ENCODE measurements at places on chromosomes 5 and 9.

- DNase-seq = no peak
These were observed 1.4 kb upstream of the GDNF start for GRCh38 chr5:37841203-37841602.

GRCh38 chr5:23648656-23649055 lies 141.2 kb downstream of the PRDM9 start:
- no peak for DNase-seq

DNA sequence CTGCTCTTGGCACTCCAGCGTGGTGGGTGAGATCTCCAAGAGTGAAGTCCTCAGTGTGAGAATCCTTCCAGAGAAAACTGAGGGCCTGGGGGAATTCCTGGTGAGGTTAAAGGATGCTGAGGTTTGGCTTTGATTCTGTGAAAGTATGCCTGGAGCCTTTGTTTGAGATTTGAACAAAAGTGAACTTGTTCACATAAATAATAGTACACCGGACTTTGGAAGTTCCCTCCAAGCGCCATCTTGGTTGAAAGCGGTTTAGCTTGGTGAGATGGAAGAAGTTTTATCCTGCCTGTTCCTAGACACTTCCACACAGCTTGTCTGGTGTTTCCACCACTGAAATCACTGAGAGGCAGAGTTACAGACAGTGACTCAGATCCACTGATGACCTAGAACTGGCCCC lies 286.4 kb downstream of the NTRK2 start:
- DNase-seq = no peak

- DNase-seq = no peak
These were observed 7.5 kb downstream of the HSPA5 start for GRCh38 chr9:125233678-125234077.

DNA sequence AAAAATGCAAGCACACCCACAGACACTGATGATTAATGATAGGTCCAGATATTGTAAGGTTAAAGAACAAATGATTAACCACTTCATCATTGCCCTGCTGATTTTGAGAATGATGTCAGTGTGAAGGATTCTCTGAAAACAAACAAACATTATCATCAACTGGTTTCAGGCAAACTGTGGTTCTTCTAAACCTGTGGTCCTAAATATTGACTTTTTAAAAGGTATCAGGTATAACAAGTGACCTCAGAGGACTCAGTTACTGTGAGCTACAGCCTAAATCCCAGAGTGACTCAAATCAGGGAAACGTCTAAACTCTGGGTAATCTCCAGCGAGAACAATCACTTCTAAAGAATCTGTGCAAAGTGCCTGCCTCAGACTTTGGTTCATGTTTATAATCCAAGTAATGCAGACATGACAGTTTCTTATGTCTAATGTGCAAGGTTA lies 172.3 kb upstream of the CDH6 start:
- no peak for DNase-seq

DNA sequence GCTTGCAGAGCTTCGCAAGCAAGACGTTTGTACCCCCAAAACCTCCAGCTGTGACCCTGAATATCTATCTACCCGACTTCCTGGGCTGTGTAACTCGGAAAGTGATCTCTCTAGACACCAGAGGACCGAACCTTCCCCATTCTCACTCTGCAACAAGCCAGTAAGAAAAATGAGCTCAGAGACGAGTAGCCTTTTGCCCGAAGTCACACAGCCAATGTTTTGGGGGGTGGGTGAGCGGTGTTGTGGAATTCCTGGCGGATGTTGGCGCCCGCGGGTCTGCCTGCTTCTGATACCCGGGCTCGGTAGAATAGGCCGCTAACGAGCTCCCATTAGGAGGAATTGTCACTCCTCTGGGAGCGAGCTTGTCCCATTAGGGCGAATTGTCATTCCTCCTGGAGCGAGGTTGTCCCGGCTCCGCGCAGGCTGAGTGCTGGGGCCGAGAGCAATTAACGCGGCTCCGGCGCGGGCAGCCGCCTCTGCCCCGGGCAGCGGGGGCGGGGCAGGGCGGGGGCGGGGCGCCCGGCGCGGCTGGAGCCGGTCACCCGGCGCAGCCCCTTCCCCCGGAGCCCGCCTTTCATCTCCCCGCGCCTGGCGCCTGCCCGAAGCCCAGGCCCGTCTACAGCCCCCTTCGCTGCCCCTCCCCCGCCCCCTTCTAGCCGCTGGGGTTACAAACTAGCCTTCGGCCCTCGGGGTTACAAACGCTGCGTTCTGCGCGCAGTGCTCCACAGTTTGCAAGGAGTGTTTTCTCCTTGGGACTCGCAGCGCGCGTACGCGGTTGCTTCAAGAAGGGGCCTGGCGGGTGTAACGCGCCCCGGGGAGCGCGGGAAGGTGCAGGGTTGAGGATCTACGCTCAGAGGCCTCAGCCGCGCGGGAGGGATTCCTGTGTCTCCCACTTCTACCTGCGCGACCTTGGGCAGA lies 3.5 kb upstream of the MSX2 start:
- no peak for DNase-seq

DNA sequence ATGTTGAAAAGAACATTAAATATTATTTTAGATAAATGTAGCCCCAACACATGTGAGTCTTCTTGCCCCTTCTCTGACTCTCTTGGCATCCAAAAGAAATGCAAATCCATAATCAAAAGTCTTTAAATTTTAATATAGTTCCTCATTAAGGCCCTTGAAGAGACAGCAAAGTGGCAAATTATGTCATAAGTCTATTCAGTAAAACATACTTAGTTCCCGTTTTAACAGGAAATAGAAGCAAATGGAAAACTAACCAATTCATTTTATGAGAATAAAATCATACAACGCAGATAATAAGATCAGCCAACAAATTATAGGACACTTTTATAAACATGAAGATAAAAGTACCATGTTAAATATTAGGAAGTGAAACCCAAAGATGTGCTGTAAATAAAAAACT lies 20.1 kb upstream of the IFNB1 start:
- no peak for DNase-seq

- no peak for DNase-seq
These were observed 746.6 kb downstream of the TAF11L14 start for GRCh38 chr5:18380729-18381362.

- DNase-seq = no peak
These were observed 201.2 kb upstream of the IER5L start for GRCh38 chr9:129379181-129379836.

DNA sequence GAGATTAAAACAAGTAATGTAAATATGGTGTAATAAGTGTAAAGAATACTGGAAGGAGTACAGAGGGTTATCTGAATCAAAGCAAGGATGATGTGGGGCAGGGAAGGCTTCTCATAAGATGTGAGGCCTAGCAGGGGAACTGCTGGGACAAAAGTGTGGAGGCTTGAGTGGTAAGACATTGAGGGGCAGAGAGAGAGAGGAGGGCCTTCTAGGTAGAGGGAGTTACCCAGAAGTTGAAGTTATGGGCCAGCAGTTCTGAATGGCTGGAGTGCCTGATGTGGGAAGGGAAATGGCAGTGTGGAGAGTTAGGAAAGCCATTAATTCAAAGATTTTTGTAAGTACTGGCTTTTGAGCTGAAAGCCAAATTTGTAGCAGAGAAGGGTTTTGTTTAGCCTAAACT lies 36.8 kb downstream of the CPEB4 start:
- no peak for DNase-seq

- DNase-seq = no peak
These were observed 115.7 kb downstream of the WNK2 start for GRCh38 chr9:93299418-93300174.

DNA sequence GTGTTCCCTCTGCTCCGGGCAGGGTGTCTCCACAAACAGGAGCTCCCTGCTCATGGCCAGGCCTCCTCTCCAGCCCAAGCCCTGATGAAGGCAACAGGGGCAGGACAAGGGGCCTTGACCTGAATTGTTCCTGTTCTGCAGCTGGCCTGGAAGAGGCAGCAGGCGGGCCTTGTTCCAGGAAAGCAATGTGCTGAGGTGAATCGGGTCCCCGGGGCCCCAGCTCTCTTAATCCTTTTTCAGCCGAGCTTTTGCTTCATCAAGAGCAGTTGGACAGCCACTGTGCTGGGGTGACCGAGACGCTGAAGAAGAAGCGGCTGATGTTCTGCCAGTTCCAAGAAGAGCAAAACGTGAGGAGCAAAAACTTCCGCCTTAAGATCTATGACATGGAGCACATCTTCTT lies 41.4 kb downstream of the CCDC180 start:
- DNase-seq = no peak

DNA sequence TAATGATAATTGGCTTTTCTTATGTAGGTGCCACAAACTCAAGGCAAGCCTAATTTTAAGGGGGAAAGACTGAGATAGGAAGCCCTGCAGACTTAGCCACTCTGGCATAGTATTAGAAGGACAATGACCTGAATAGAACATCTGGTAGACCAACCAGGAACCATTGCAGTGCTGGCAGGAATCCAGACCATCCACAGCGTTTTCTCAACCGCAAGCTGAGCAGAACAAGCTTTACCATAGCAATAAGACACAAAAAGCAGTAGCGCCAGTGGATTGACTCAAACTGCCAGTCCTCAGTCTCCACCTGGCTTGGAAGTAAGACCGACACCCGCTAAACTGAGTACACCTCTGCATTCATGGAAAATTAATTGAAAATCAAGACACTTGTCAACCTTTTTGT lies 141.3 kb upstream of the LPAR1 start:
- no peak for DNase-seq

DNA sequence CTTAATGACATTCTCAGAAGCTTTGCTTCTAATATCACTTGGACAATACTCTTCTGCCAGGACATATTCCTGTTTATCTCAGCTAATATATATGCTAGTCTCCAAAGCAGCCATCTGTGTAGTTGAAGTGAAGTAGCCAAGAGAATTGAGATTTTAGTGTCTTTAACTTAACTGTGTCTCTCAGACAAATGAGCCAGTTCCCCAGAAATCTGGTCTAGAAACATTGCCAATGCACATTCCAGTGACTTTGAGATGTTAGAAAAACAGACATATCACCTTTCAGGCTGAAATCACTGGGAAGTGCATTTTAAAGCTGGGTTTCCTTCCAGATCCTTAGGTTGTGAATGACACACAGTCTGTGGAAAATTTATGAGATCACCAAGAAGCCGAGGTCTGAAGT lies 114.6 kb downstream of the MTX3 start:
- DNase-seq = no peak

DNA sequence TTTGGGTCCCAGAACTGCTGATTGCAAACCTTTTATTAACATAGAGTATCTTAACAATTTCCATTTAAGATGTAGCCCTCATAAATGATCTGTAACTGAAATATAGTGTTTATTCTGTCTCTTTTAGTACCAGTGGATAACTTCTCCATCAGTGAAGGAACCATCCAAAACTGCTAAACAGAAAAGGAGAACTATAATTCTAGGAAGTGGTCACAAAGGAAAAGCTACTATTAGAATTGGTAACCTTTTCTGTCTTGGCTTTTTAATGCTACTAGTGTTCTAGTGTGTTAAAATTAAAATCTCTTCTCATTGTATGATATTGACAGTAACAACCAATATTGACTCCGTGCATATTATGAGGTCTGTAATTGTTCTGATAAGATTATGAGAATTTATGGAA lies 12.8 kb downstream of the CEP78 start:
- DNase-seq = no peak

DNA sequence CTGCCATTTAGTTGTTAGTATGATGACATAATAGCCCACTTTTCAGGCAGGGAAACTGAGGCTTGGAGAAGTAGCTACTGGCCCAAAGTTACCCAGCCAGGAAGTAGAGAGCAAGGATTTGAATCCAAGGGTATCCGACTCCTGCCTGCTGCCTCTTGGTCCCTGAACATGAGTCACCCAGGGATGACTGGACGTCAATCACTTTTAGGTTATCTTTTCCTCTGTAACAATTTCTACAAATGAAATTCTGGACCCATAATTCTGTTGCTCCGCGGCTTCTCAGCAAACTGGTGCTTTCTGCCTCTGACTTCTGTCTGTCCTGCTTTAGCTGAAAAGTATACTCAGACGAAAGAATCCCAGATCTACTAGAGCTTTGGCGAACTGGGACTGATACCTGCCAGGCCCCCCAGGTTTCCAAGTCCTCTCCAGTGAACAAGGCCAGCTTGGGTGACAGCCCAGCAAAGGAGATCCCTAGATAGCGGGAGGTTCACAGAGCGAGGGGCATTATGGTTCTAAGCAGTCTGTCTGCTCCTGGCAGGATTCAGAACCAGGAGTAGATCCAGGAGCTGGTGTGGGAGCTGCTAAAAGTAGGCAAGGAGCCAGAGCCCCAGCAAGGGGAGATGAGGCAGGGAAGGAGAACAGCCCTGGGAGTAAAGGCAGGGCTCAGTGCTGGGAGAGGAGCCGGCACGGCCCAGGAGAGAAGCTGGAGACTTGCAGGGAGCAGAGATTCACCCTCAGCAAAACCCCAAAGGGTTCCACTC lies 20.6 kb downstream of the OLFML2A start:
- DNase-seq = no peak

- no peak for DNase-seq
These were observed 120.7 kb upstream of the MVB12B start for GRCh38 chr9:126205845-126206498.

GRCh38 chr5:108386345-108387061 lies 4.6 kb upstream of the FBXL17 start:
- no peak for DNase-seq

DNA sequence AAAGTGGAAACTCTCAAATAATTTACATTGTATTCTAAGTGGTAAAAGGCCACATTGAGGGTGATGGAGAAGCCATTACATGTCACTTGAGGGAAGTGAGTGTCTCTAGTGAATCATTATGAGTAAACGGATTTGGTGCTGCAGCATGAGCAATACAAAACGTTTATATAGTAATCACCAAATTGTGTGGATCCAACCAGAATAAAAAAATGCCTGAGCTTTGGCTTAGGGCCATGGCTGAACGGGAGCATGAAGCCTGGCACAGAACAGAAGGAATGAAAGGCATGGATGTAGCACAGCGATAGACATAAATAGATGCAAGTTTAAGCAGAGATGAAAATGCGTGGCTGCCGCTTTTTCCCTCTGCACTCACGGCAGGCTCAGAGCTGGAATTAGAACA lies 58.3 kb downstream of the PTTG1 start:
- no peak for DNase-seq

GRCh38 chr5:105392122-105392709 lies 1829.6 kb upstream of the NUDT12 start:
- no peak for DNase-seq

DNA sequence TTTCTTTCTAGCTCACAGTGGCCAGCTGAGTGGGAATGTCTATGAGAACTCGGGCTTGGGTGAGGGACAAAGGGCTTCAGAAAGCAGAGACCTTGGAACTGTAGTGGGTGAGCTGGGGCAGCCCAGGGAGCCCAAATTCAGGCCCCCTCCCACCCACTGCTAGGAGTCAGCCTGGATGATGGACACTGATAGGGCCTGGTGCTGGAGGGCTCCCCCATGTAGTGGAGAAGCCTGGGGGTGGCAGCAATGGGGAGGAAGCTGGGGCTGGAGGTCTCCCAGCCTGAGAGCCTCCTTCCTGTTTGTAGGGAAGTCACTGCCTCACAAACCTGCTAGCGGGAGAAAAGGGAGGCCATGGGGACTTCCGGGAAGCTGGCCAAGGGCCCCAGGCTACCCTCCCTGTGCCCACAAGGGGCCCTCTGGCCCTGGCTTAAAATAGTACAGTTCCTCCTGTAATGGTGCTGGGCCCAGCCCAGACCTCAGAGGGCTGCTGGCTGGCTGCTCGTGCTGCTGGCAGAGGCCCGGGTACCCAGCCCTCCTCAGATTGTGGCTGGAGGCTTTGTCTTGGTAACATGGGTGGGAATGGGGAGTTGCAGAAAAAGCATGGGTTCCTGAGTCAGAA lies 6.3 kb upstream of the NR5A1 start:
- no peak for DNase-seq

Measured in T-helper 22 cell (primary cell).